ENCODE measurements at places on chromosomes 4 and X.

DNA sequence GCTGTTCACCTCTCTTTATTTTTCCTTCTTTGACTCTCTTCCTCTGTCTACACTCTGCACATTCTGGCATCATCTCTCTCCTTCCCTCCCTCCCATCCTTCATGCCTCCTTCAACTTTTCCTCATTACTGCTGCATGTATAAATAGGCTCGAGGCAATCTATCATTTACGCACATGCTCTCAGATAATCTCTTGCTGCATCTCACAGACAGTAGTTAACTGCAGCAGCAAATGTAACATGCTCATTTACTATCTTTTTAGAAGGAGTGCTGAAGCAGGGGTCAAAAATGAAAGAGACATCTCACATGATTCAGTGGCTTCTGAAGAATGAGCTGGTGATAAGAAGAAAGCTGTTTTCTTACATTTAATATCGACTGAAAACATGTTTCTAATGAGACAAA is 127.7 kb downstream of the RASL11B start:
- no peak overlapping the region for H3K4me3 ChIP-seq
- no peaks in the 10 kb centered on the region for H3K27me3 ChIP-seq
- no peak overlapping the region for H3K27ac ChIP-seq
- DNase-seq: no peak
- peaks cover 9% of the 10 kb centered on the region for H3K36me3 ChIP-seq

DNA sequence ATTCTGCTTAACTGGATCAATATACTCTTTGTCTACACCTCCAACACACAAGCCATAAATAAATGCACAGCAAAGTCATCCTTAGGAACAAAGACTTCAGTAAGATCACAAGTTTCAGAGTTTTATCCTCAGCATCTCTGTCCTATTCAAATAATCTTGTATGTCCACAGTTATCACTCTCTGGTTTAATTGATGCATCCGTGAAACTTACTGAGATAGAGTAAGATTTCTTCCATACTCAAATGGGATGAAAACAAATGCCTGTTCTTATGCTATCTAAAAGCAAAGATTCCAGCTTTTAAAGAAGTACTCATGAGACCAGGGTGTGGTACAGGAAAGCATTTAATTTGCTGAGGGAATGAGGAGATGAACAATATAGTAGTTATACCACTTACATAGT is 184.6 kb upstream of the SLC7A11 start:
- no peaks in the 10 kb centered on the region for H3K27me3 ChIP-seq
- no peaks in the 10 kb centered on the region for H3K4me1 ChIP-seq
- H3K4me3 ChIP-seq: no peak overlapping the region
- H3K27ac ChIP-seq: no peak overlapping the region
- no peaks in the 10 kb centered on the region for H3K36me3 ChIP-seq

GRCh38 chr4:148852092-148852699 is 410.0 kb upstream of the NR3C2 start:
- no peak overlapping the region for H3K27ac ChIP-seq
- H3K4me3 ChIP-seq: no peak overlapping the region
- H3K36me3 ChIP-seq: peaks cover 2% of the 10 kb centered on the region

DNA sequence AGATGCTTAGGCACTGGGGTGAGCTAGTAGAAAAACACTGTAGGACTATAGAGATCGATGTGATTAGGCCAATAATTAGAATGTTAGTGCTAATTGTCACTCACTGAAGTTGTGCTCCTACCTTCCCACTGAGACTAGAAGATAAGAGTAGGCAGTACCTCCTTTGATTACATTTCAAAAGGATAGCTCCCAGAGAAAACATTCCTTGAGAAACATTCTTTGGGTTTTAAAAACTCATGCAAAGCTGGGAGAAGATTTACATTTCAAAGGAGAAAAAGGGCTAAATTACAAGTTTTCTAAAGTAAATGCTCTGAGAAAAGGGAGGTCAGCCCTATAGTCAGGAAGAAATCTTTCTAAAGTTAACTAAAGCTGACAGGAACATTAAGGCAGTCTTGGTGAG is 860.3 kb upstream of the NDST4 start:
- no peak overlapping the region for H3K4me3 ChIP-seq
- no peaks in the 10 kb centered on the region for H3K27me3 ChIP-seq
- DNase-seq: no peak
- peaks cover 2% of the 10 kb centered on the region for H3K4me1 ChIP-seq
- H3K36me3 ChIP-seq: no peaks in the 10 kb centered on the region

GRCh38 chr4:10529291-10530136 is 72.3 kb upstream of the ZNF518B start:
- H3K4me3 ChIP-seq: no peak overlapping the region
- H3K27me3 ChIP-seq: no peaks in the 10 kb centered on the region
- no peak for DNase-seq
- H3K27ac ChIP-seq: no peak overlapping the region
- peaks cover 13% of the 10 kb centered on the region for H3K4me1 ChIP-seq

- peaks cover 7% of the 10 kb centered on the region for H3K4me1 ChIP-seq
- no peak overlapping the region for H3K4me3 ChIP-seq
- H3K27ac ChIP-seq: peak overlapping the region; percentile 51
- peaks cover 12% of the 10 kb centered on the region for H3K27me3 ChIP-seq
Observed at GRCh38 chr4:140266958-140267568, 106.4 kb upstream of the SCOC start.

- peaks cover 2% of the 10 kb centered on the region for H3K4me1 ChIP-seq
- no peak overlapping the region for H3K4me3 ChIP-seq
- no peaks in the 10 kb centered on the region for H3K27me3 ChIP-seq
- H3K27ac ChIP-seq: no peak overlapping the region
- no peaks in the 10 kb centered on the region for H3K36me3 ChIP-seq
Observed at GRCh38 chr4:123696687-123697086, 300.1 kb downstream of the SPRY1 start.

- DNase-seq: no peak
- no peaks in the 10 kb centered on the region for H3K27me3 ChIP-seq
- peaks cover 20% of the 10 kb centered on the region for H3K4me1 ChIP-seq
- H3K36me3 ChIP-seq: no peaks in the 10 kb centered on the region
- H3K27ac ChIP-seq: no peak overlapping the region
Observed at GRCh38 chrX:109826954-109827708, 94.1 kb upstream of the ACSL4 start.

- H3K36me3 ChIP-seq: peaks cover 1% of the 10 kb centered on the region
- no peak for DNase-seq
- no peaks in the 10 kb centered on the region for H3K27me3 ChIP-seq
- H3K27ac ChIP-seq: no peak overlapping the region
Observed at GRCh38 chrX:106467422-106467821, 144.4 kb upstream of the RADX start.

- H3K27ac ChIP-seq: peak overlapping the region; percentile 34
- peaks cover 3% of the 10 kb centered on the region for H3K27me3 ChIP-seq
- H3K36me3 ChIP-seq: no peaks in the 10 kb centered on the region
- peaks cover 13% of the 10 kb centered on the region for H3K4me1 ChIP-seq
Observed at GRCh38 chr4:11250510-11250909, 178.2 kb downstream of the HS3ST1 start.

DNA sequence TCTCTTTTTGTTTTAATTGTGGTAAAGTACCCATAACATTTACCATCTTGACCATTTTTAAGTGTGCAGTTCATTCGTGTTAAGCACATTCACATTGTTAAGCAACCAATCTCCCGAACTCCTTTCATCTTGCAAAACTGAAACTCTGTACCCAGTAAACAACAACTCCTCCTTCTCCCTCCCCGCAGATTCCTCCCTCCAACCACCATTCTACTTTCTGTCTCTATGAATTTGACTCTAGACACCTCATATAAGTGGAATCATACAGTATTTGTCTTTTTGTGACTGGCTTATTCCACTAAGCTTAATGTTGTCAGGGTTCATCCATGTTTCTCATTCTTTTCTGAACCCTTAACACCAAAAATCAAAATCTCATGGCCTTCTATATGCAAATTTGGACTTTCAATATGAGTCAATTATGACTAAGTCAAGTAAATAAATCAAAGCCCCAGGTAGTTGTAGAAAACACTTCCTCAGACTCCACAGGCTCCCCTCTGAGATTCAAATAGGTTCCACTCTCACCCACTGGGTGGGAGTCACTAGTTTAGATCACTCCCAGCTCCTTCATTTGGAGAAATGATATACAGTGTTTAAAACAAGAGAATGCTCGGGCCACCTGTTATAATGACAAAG is 9.8 kb upstream of the RTL5 start:
- no peaks in the 10 kb centered on the region for H3K27me3 ChIP-seq
- H3K4me3 ChIP-seq: no peak overlapping the region
- no peak overlapping the region for H3K27ac ChIP-seq
- H3K4me1 ChIP-seq: no peaks in the 10 kb centered on the region
- H3K36me3 ChIP-seq: peaks cover 3% of the 10 kb centered on the region
- no peak for DNase-seq

GRCh38 chrX:132790329-132790728 is 168.1 kb downstream of the HS6ST2 start:
- no peak overlapping the region for H3K4me3 ChIP-seq
- H3K27ac ChIP-seq: no peak overlapping the region
- H3K4me1 ChIP-seq: peaks cover 2% of the 10 kb centered on the region
- H3K27me3 ChIP-seq: no peaks in the 10 kb centered on the region
- DNase-seq: no peak

- H3K36me3 ChIP-seq: no peaks in the 10 kb centered on the region
- no peak for DNase-seq
- no peaks in the 10 kb centered on the region for H3K27me3 ChIP-seq
- peak within 1 kb of the TSS; percentile 39 for H3K4me3 ChIP-seq
Observed at GRCh38 chr4:83114576-83114975, at the start of gene PLAC8. Gene PLAC8 (minus strand): TSS chr4:83114729. CDS start chr4:83107921, 6,808 bp downstream.

DNA sequence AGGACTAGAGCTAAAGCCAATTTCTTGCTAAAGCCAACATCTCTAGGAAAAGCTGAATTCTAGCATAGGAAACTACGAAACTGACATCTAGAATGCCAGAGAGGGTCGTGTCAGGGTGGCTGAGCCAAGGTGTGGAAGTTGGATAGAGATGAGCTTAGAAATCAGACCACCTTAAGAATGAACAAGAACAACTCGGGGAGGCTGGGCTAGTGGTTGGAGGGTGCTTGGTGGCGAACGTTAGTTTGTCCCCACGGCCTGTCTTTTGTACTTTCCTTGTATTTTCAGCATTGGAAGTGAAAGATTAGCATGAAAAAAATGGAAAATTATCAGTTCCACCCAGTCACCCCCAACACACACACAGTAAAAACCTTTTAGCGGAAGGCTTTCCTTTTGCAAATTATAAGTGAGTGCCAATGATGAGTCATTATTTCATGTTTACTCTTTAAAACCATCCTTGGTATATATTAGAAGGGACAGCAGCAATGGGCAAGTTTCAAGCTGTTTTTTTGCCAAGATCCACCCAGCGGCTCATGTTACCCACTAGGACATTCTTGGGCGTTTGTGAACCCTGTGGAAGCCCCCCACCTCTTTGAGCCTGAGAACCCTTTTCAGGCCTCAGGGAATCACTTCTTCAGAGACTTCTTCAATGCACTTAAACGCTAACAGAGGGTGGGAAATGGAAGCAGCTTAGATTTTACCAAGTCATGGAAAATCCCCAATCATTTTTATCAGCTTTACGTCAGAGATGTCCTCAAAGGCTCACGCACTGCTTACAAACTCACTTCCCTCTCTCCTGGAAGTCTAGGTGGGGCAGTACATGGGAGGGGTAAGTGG is 4.9 kb upstream of the PPEF1 start:
- H3K27ac ChIP-seq: no peak overlapping the region
- H3K36me3 ChIP-seq: no peaks in the 10 kb centered on the region
- no peak overlapping the region for H3K4me3 ChIP-seq

- H3K27ac ChIP-seq: no peak overlapping the region
- H3K4me3 ChIP-seq: no peak overlapping the region
- DNase-seq: no peak
- no peaks in the 10 kb centered on the region for H3K4me1 ChIP-seq
Observed at GRCh38 chr4:188911707-188912106, 772.5 kb downstream of the TRIML1 start.

DNA sequence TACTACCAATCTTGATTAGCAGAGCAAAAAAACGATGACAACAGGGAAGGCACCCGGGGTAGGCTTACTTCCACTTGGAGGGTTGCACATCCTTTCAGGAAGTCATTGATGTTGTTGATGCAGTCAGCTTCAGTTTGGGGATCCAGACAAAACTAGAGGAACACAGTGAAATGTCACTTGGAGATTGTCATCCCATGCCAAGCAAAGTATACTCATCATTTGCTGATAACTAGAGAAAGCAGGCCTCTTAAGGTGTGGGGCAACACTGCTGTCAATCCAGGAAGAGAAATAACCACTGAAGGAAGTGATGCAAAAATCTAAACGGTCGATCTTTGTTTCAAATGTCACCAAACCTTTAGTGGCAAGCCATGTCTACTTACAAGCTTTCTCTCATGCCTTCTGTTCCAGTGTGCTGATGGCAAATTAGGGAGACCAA is 1.4 kb downstream of the ARHGEF6 start:
- no peaks in the 10 kb centered on the region for H3K4me1 ChIP-seq
- no peak for DNase-seq
- H3K27ac ChIP-seq: no peak overlapping the region
- no peak overlapping the region for H3K4me3 ChIP-seq
- no peaks in the 10 kb centered on the region for H3K27me3 ChIP-seq

DNA sequence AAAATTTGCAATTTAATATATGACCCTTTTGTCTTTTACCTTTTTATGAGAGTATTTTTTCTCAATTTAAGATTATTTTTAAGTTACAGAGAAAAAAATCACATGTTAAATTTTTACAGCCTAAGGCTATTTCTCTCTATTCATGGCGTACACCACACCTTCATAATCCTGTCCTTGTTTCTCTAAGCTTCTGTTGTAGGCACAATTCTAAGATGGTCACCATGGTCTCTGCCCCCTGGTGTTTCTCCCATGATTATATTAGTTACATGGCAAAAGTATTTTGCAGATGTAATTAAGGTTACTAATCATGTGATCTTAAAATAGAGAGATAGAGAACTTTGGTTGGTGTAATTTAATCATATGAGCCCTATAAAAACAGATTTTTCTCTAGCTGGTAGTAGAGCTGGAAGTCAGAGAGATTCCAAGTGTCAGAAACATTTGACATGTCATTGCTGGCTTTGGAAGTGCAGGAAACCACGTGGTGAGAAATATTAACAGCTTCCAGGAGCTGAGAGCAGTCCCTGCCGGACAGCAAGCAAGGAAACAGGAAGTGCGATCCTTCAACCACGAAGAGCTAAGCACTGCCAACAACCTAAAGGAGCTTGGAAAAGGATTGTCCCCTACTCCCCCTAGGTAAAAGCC is 89.8 kb downstream of the EIF4E start:
- H3K27me3 ChIP-seq: no peaks in the 10 kb centered on the region
- no peak overlapping the region for H3K4me3 ChIP-seq
- no peak overlapping the region for H3K27ac ChIP-seq
- no peaks in the 10 kb centered on the region for H3K4me1 ChIP-seq
- DNase-seq: no peak

- no peak overlapping the region for H3K4me3 ChIP-seq
- no peak overlapping the region for H3K27ac ChIP-seq
- no peaks in the 10 kb centered on the region for H3K27me3 ChIP-seq
- DNase-seq: no peak
- no peaks in the 10 kb centered on the region for H3K36me3 ChIP-seq
Observed at GRCh38 chr4:90536408-90536807, 409.2 kb downstream of the CCSER1 start.

GRCh38 chrX:38664285-38664684 is 102.9 kb downstream of the TSPAN7 start:
- H3K36me3 ChIP-seq: peaks cover 2% of the 10 kb centered on the region
- H3K27ac ChIP-seq: no peak overlapping the region
- no peak overlapping the region for H3K4me3 ChIP-seq
- no peak for DNase-seq

All from progenitor cell of endocrine pancreas (in vitro differentiated cells).